Natural killer cell (primary cell): ENCODE measurements at places on chromosomes 6 and 20. TPM values are rescaled to one million over a fixed set of nuclear protein-coding genes. Genes with fewer than 3 reads are reported as not detected.
A peak's percentile ranks its signal among the peaks of the same experiment; 100 is the strongest.

- DNase-seq, result no peak
- no peak overlapping the region for H3K4me3 ChIP-seq
- H3K27ac ChIP-seq, result no peak overlapping the region
Observed at GRCh38 chr6:87430499-87430898, 22.7 kb downstream of the CFAP206 start.

GRCh38 chr6:81708113-81708699, 44.3 kb downstream of the TENT5A start:
- H3K4me3 ChIP-seq, result no peak overlapping the region
- H3K4me1 ChIP-seq, result no peaks in the 10 kb centered on the region
- no peak overlapping the region for H3K27ac ChIP-seq
- DNase-seq, result no peak

GRCh38 chr6:139545206-139546105, 171.0 kb upstream of the CITED2 start:
- H3K27me3 ChIP-seq, result no peaks in the 10 kb centered on the region
- H3K27ac ChIP-seq, result no peak overlapping the region
- no peak overlapping the region for H3K4me3 ChIP-seq

DNA sequence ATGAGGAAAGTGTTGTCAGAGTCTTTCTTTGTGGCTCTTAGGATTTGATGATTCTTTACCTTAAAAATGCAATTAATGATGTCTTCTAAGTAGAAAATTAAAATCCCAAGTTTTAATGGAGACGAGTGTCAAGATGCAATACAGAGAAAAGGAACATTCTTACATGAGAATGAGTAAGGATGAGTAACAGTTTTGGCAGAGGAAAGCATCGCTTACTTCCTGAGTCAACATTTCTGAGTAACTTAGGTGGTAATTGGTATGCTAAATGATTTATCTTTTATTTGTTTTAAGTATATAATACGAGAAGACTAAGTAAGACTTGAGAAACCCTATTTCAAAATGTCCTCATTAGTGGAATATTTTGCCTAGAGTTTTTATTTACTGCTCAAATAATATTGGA, 101.3 kb downstream of the RTN4IP1 start:
- no peak overlapping the region for H3K4me3 ChIP-seq
- H3K27me3 ChIP-seq, result no peaks in the 10 kb centered on the region
- no peak for DNase-seq
- no peak overlapping the region for H3K27ac ChIP-seq
- peaks cover 13% of the 10 kb centered on the region for H3K4me1 ChIP-seq

DNA sequence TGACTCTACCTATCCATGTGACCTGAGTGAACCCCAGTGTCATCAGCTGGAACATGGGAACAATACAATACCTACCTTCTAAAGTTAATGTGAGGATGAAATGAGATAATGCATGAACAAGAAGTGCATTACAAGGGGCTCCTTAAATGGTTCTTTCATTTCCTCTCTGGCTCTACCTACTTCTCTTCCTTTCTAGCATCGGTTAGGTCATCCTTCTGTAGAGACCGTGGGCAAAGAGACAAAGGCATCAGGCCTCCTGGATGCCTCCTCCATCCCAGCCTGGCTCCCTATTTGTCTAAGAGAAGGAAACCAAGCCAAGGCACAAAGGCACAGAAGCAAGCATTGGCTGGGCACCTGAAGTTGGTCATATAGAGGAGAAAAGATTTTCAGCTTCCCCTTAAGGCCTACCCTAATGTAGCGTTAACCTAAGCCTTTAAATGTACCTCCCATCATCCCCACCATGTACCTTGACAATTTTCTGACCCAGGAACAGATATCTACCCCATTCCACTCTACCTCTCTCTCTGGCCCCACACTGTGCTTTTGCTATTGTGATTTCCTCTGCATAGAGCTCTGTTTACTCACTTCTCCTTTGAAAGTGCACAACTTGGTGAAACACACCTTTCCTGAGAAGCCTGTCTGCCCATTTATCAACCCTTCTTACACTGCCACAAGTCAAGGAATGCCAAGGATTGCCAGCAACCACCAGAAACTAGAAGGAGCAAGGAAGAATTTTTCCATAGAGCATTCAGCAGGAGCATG, 86.6 kb downstream of the GCLC start:
- no peaks in the 10 kb centered on the region for H3K27me3 ChIP-seq
- no peak for DNase-seq
- no peaks in the 10 kb centered on the region for H3K36me3 ChIP-seq
- peaks cover 7% of the 10 kb centered on the region for H3K4me1 ChIP-seq
- no peak overlapping the region for H3K4me3 ChIP-seq
- H3K27ac ChIP-seq, result peak overlapping the region; percentile 19

The RBM24 gene
- total RNA-seq, result not detected
